ENCODE measurements at places on chromosomes 4 and X.
A peak's percentile ranks its signal among the peaks of the same experiment; 100 is the strongest.

DNA sequence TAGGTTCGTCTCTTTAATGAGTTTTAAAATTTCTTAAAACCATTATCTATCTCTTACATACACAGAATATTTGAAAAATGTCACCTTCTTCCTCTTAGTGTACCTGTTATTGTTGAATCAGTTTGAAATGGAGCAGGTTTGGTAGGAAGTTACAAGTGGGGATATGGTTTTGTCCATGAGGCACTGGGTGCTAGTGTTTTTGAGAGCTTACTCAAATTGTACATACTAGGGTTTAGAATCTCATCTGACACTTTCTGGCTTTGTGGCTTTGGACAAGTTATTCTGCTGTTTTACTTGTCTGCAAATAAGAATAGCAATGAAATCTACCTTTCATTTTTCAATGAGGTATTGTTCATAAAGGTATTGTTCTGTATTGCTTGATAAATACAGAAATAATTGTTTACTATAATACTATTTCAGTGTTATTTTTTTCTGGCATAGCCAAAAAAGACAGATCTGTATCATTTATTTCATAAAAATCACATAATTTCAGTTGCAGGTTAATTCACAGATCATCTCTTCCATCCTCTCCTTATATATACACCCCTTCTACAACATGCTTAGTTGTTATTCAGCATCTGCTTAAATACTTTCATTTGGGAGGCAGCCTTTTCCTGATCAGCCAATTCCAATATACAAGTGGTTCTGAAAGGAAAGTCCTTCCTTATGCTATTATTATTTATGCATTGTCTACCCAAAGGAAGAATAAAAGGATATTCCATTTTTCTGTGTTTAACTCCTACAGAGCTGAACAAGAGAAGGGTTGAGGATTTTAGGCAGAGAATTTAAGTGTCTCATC lies 13.3 kb downstream of the NCAPG start:
- no peak for DNase-seq

GRCh38 chr4:139826426-139826825 lies 160.8 kb downstream of the MGST2 start:
- no peak for DNase-seq

DNA sequence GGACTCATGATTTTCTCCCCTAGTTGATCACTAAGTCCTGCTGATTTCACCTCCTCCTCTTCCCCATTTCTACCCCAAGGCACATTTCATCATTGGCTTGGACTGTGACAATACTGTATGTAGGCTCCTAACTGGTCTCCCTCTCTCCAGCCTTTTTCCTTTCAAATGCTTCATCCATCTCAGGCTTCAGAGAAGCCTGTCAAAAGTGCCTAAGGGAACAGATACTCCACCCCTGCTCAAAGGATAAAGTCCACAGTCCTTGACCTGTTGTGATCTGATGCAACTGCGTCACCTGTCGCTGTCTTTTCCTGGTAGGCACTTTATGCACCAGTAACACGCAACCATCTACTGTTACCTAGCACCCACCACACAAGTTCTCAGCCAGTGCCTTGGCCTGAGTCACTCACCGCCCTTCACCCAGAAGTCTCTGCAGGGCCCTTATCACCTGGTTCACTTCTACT lies 12.8 kb downstream of the SCARB2 start:
- peak; percentile 71 for DNase-seq

DNA sequence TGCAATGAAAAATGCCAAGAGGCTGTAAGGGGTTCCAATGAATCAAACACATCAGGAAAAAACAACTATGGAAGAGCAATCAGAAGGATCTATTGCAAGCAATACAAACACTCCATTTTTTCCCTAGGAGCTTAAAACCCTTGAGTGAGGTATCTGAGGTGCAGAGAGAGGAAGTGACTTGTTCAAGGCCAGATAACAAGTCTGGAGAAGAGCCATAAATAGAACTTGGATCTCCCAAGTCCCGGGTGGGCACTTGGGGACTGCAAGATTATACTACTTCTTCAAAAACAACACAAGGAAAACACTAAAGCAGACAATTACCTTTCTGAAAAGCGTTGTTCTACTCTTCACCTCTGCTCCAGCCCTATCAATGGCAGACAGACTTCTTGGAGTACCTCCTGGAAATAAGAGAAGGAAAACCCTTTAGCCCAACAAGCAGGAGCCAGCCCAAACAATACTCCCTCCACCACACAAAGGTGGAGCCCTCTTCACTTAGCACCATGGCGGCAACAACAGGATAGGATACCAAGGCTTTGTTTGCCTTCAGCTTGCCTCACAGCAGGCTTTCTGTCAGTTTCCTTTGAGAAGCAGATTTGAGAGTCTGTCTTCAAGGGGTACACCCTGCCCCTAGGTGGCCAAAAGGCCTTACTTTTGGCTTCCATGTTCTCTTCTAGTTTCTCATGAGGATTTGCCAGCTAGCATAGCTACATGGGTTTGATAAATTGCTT lies 26.0 kb downstream of the AIFM1 start:
- DNase-seq, result no peak

GRCh38 chrX:151393514-151393913 lies 3.5 kb upstream of the VMA21 start:
- no peak for DNase-seq

GRCh38 chrX:121479406-121479805 lies 432.0 kb downstream of the GLUD2 start:
- no peak for DNase-seq

DNA sequence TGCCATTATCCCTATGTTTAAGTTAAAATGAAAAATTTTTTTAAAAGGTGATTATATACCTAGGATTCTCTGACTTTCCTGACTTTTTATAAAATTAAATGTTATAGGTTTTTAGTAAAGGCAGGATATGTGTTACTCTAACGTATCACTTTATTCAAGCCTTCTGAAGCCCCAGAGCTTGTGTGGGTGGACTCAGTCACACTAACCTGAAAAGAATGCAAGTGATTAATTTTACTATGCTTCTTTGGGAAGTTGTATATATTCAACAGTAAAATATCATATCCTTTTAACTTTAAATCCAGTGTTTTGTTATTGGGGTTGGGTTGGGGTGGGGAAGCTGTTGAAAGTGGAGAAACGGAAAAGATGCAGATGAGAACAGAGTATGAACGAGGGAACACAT lies 22.8 kb downstream of the PDLIM3 start:
- no peak for DNase-seq

DNA sequence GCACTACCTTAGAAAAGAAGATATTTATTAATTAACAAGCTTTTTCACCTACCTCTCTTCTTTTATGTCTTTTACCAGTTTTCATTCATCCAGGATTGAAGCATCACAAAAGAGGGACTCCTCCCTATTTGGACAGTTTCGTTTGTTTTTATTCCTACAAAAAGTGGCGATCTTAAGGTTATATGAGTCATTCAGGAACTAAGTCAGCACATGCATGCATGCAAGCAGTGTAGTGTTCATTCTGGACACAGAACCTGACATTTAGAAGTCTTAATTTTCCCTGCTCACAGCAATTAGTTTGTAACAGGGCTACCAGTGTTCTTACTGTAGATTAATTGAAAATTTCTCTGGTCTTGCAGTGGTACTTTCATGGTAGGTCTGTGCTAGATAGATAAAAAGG lies 47.9 kb upstream of the QRFPR start:
- DNase-seq, result no peak

DNA sequence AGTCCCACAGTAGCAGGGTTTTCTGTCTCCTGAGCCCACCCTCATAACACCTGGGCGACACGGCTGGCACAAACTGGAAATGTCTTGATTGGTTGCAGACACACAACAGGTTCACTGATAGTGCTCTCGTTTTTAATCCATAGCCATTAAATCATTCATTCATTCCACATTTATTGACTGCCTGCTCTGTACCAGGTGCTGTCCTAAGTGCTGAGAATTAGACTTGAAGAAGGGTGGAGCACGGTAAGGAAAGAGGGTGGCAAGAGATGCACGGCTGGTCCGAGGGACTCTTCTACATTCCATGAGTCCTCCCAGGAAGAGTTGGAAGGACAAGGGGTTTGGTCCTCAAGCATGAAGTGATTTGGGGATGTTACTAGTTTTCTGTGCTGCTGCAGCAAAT lies 100.0 kb downstream of the RELL1 start:
- no peak for DNase-seq

DNA sequence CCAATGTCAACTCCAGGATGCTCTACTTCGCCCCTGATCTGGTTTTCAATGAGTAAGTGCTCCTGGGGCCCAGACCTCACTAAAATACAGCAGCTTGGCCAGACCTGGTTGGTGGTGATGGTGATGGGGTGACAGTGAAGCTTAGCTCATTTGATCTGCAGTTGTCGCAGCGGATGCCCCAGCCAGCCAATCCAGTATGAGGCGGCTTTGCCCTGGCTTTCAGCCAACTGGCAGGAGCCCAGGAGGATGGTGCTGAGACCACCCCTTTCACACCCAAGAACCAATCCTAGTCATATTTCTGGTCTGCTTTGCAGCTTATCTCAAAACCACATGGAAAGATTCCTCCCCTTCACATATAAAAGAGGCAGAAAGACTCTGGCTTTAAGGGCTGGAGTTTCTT lies 173.8 kb downstream of the AR start:
- no peak for DNase-seq

DNA sequence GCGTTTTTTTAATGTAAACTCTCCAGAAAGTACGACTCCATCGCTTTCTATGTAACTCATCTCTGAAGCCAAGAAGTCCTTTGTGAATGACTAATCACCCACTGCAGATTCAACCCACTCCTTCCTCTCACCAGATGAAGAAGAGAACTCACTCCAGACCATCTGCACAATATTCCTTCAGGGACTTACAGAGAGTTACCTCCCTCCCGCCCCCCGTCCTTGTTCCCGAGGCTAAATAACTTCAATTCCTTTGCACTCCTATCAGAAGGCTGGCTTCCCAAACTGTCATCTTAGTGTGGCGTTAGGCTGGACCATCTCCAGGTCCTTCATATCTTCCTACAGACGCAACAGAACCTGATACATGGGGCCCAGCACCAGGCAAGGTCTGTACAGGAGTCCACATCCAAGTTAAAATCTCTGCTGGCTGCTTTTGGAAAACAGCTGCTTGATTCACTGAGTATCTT lies 82.4 kb downstream of the AFAP1 start:
- DNase-seq, result peak; percentile 35

DNA sequence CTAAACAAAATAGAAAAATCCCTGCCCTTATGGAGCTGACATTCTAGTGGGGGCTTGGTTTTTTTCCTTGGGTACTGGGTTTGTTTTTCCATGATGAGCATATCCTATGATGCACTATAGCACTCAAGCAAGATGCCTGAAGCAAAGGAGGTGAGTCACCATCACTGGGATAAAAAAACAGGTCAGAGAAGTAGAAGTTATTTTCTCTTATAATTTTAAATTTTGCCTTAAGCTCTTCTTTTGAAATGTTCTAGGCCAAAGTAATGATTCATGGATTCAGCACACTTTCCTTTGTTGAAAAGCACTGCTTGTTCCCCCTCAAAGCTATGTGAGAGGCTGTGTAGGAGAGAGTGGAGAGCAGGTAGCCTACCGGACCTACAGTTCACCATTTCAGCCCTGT lies 15.2 kb upstream of the CXCL2 start:
- no peak for DNase-seq

- no peak for DNase-seq
Observed at GRCh38 chr4:59597536-59598329, 1602.4 kb upstream of the ADGRL3 start.

- no peak for DNase-seq
Observed at GRCh38 chr4:96407225-96407624, 567.3 kb downstream of the PDHA2 start.

- DNase-seq, result peak; percentile 84
Observed at GRCh38 chrX:150772150-150772970, 79.2 kb downstream of the MTMR1 start.

GRCh38 chrX:97638621-97639020 lies 754.9 kb downstream of the RPA4 start:
- no peak for DNase-seq

DNA sequence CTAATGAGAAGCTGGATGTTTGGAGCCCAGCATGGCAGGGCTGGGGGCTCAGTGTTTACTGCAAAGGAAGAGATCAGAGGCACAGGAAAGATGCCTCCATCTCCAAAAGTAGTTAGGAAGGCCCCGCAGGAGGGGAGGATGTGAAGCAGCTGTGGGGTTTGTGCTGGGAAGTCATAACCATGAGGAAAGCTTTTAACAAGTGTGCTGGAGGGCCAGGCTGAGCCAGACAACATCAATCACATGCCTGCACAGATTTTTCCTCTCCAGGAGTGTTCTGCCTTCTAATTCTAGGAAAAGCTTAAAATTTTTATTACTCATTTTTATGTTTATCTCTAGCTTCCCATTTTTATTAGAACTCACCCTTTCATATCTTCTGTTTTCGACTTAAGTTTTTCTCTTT lies 65.4 kb downstream of the GPR82 start:
- DNase-seq, result no peak

GRCh38 chr4:105605493-105605892 lies 53.1 kb downstream of the ARHGEF38 start:
- no peak for DNase-seq

- DNase-seq, result no peak
Observed at GRCh38 chr4:183621875-183622274, 37.1 kb downstream of the RWDD4 start.

DNA sequence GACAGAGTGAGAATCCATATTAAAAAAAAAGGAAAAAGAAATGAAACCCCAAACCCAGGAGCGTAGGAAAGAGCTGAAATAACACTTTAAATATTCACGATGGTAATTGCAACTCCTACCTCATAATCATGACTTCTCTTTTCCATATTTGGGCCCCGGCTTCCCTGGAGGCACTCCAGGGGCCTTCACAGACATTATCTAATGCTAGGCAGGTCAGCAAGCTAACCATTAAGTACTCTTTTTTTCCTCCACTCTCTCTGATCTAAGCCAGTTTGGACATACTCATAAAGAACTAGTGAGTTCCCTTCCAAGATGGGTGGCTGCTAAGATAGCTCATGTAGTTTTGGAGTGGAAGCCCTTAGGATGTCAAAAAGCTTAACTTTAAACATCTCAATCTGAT lies 83.2 kb downstream of the SH3KBP1 start:
- no peak for DNase-seq

- DNase-seq, result no peak
Observed at GRCh38 chr4:20592013-20592412, 108.2 kb upstream of the PACRGL start.

DNA sequence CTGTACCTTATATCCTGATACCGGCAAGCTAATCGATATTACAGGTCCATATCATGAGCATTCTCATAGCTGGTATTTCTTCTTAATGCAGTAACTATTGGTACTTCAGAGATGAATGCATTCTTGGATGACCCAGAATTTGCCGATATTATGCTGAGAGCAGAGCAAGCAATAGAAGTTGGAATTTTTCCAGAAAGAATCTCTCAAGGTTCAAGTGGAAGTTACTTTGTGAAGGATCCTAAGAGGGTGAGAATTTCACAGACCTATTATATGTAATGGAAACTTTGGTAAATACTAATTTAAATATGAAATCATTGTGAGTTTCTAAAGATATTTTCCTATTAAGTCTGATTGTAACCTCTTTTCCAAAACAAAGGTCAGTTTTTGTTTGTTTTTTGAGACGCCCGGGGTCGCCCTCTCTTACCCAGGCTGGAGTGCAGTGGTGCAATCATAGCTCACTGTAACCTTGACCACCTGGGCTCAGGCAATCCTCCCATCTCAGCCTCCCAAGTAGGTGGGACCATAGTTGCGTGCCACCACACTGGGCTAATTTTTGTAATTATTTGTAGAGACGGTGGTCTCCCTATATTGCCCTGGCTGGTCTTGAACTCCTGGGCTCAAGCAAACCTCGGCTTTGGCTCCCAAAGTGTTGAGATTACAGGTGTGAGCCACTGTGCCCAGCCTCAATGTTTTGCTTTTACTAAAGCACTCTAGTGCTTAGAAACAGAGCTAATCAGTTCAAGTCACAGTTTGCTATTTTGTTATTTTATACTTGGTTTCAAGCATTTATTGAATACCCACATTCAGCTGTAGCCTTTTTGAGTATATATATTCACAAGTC lies 18.6 kb downstream of the PI4K2B start:
- DNase-seq, result no peak

GRCh38 chr4:56708146-56708545 lies 27.1 kb upstream of the HOPX start:
- no peak for DNase-seq
